ENCODE measurements at places on chromosomes 7 and 10.

DNA sequence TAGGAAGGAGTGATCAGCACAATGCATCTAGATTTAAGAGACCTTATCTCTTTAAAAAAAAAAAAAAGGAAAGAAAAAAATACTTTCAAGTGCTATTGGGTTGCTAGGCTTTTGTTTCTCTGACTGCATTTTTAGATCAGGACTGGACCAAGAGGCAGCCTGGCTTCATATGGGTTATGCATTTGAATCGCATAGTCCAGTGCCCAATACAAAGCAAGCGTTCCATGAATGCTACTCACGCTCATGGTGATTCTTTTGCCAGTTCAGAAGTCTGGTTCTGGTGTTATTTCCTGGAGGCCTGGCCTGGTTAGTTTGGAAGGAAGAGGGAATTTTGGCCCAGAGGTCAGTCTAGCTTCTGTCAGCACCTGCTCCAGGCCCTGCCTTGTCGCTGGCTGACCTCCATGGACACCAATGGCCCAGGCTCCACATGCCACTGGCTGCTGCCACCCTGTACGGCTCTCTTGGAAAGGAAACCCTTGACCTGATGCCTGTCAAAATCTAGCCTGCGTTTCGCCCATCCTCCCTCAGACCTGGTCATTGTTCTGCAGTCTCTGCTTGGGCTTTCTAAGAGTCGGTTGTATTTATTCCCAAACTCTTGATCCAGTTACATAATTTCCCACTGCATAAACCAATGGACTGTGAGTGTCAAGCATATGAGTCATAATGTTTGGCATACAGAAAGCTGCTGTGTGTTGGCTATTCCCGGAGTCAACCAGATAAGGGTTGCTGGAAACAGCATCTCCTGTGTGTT is 74.3 kb upstream of the MKX start:
- no peaks in the 10 kb centered on the region for H3K36me3 ChIP-seq
- H3K27ac ChIP-seq, result peak overlapping the region; percentile 83
- no peaks in the 10 kb centered on the region for H3K27me3 ChIP-seq
- H3K4me3 ChIP-seq, result no peak overlapping the region
- peak; percentile 65 for DNase-seq

DNA sequence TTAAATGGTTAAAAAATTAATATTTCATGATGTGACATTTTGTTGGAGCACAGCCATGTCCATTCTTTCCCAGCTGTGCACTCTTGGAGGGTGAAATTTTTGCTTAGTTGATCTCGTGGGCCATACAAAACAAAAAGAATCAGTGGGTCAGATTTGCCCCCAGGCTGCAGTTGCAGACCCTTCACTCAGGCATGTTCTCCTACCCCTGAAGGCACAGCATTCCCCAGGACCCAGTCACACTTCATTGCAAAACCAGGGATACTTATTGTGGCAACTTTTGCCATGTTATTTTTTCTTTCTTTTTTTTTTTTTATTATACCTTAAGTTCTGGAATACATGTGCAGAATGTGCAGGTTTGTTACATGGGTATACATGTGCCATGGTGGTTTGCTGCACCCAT is 6.0 kb downstream of the TAS2R40 start:
- no peaks in the 10 kb centered on the region for H3K27me3 ChIP-seq
- no peak overlapping the region for H3K4me3 ChIP-seq
- H3K27ac ChIP-seq, result no peak overlapping the region

DNA sequence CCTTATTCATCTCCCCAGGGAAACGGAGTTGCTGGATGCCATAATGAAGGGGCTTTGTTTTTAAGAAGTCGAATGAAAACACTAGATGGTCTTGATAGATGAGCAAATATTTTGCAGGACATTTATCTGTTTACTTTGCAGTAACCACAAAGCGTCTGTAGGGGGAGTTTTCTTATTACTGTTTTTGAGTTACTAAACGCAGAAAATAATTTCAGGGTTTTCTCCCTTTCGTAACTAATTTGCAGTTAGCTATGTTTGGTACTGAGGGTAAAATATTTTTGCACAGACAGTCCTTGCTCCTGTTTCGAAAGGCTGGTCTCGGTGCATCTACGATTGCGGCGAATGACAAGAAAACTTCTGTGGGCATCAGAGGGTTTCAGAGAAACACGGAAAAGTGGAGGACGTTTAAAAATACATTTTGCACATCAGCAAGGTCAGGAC is 505.6 kb upstream of the MKI67 start:
- no peaks in the 10 kb centered on the region for H3K36me3 ChIP-seq
- H3K27ac ChIP-seq, result no peak overlapping the region
- H3K4me3 ChIP-seq, result no peak overlapping the region
- H3K4me1 ChIP-seq, result no peaks in the 10 kb centered on the region

DNA sequence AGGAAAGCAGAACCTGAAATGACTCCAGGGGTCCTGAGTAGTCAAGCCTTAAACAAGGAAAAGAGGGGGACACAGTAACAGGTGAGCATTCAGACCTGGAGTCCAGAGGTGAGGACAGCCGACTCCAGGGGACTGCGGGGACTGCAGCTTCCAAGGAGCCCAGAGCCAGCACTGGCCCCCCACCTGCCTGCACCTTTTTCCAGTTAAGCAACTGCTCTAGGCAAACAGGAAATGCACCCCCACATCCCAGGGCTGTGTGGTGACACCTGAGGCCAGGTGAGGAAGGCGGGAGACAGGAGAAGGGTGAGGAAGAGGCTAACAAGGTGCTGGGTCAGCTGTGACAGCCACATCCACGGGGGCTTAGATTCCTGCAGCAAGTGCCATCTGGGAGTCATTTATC is 20.1 kb upstream of the EN2 start:
- H3K27ac ChIP-seq, result no peak overlapping the region
- H3K36me3 ChIP-seq, result no peaks in the 10 kb centered on the region
- no peak overlapping the region for H3K4me3 ChIP-seq
- H3K4me1 ChIP-seq, result no peaks in the 10 kb centered on the region
- H3K27me3 ChIP-seq, result peaks cover 22% of the 10 kb centered on the region

GRCh38 chr7:96996958-96997511 is 8.3 kb upstream of the DLX6 start:
- no peak overlapping the region for H3K4me3 ChIP-seq
- peaks cover 100% of the 10 kb centered on the region for H3K27me3 ChIP-seq
- no peak overlapping the region for H3K27ac ChIP-seq
- DNase-seq, result no peak
- H3K36me3 ChIP-seq, result no peaks in the 10 kb centered on the region

GRCh38 chr7:140898786-140899536 is 25.8 kb downstream of the BRAF start:
- no peaks in the 10 kb centered on the region for H3K27me3 ChIP-seq
- no peaks in the 10 kb centered on the region for H3K36me3 ChIP-seq
- H3K4me3 ChIP-seq, result no peak overlapping the region

DNA sequence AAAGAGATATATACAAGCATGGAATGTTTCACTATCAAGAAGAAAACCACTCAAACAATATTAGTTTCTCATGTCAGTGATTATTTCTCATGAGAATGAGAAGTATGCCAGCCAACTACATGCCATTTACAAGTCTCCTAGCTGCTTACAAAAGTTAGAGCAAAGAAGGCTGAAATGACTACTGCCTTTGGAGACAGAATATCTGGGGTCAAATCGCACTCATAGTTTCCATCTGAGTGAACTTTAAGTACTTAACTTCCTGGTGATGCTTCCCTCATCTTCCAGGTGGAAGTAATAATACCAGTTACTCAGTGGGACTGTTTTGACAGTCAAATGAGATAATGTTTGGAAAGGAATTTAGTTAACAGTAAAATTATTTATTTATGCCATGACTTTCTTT is 42.0 kb upstream of the RHOBTB1 start:
- H3K27ac ChIP-seq, result no peak overlapping the region
- no peaks in the 10 kb centered on the region for H3K4me1 ChIP-seq
- H3K36me3 ChIP-seq, result no peaks in the 10 kb centered on the region

- no peaks in the 10 kb centered on the region for H3K27me3 ChIP-seq
- H3K36me3 ChIP-seq, result no peaks in the 10 kb centered on the region
- H3K4me1 ChIP-seq, result no peaks in the 10 kb centered on the region
- H3K4me3 ChIP-seq, result no peak overlapping the region
- DNase-seq, result no peak
These were observed 549.7 kb downstream of the TCERG1L start for GRCh38 chr10:130761788-130762301.
